Hypothalamus (tissue), 51 donors: ENCODE measurements at places on chromosomes 1 and 21.

DNA sequence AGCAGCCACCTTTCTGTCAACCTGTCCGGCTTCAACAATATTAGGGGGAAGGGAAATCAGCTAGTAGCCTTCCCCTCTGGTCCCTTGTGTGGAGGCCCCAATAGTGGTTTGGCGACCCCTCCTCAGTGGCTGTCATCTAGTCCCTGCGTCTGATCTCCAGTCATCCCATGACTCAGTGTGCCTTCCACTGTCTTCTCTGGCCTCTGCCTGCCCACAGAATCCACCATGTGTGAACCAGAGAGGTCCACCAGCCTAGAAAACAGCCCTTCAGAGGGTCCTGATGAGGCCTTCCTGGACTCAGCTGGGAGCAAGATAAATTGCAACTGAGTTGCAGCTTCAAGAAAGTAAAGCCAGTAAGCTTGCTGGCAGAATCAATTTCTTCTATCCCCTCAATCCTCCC, 3.8 kb upstream of the ATXN7L2 start:
- no peak for DNase-seq

GRCh38 chr1:26417111-26417759, 6.6 kb downstream of the LIN28A start:
- peak; percentile 3 for DNase-seq

DNA sequence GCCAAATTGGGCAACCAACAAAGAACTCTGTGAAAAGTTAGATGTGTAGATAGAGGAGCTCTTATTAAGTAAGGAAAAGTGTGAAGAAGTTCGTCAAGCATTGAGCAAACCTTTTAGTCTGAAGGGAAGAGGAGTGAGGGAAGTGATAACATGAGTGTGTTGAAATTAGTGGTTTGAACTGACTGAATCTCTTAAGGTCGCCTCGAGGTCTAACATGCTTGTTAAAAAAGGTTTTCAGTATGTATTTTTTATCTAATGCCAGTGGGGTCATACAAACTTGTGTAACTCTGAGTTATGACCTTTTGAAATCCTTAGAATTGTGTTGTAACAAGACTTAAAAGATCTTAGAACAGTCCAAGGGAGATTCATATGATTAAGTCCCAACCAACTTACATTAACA, 34.1 kb downstream of the SOAT1 start:
- DNase-seq: no peak

- DNase-seq: no peak
Measured at GRCh38 chr1:216632980-216633379, 90.2 kb downstream of the ESRRG start.

DNA sequence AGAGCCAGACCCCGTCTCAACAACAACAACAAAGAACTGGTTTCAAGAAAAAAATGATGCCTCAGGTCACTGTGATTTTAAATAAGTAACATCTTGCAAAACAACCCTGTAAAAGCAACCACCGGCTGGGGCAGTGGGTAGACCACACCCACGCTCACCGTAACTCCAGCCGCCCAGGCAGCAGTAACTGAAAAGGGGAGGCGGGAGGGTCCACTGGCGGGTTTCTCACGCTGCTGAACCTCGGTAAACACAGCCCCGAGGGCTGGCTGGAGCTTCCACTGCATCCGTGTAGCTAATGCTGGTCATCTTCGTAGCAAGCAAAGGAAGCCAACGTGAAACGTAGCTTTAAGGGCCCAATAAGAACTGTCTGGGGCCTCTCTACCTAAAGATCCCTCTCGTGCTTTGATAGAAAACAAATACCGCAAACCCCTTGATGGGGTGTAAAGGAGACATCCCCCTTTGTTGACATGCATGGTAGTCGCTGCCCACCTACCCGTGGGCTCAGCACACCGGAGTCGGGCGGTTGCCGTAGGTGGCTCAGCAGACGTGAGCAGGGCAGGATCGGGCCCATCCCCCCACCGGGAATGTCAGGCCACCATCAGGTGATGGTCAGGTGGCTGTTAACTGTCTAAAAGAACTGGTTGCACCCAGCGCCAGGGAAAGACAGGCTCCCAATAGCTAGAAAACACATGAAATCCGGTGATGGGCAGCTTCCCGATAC, 4.2 kb downstream of the C1orf159 start:
- no peak for DNase-seq

- no peak for DNase-seq
Measured at GRCh38 chr1:234843946-234844345, 234.0 kb upstream of the IRF2BP2 start.

DNA sequence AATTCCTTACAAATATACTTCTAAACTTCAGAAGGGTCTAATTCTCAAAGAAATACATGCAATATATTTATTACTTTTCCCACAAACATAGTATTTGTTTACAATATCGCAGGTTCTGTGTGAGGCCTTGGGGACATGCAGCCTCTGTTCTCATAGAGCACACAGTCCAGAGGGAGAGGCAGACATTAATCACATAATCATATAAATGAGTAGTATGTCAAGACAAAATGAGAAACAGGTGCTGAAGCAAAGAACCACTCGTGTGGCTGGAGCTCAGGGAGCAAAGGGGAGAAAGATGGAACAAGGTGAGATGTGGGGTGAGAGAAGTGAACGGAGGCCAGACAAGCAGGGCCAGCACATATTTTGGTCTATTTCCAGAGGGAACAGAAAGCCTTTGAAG, 26.4 kb upstream of the MAGI3 start:
- DNase-seq: no peak

DNA sequence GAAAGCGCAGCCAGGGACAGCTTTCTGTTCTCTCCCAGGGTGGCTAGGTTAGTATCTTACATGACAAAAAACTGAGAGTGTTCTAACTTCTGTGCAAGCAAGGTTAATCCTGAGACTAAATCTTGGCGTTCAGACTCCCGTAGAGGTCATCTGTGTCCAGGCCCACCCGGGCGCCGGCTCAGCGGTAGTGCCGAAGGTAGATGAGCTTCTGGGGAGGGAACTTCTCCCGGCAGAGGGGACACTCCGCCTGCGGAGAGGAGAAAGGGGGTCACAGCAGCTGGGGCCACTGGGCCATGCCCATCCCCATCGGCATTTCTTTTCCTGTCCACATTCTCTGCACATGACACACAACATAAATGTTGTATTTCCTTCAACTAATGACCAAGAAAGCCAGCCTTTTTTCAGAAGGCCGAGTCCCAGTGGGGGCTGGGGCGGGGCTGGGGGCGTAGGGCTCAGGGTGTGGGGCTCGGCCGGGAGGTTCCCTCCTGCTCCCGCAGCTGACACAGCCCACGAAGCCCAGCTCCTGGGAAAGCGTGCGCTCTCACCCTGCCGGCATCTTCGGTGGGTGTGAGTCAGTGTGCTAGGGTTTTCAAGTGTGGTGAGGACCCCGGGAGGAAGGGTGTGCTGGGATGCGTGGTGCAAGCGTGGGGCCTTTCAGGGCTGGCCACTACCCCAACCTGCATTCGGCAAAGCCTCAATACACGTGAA, 6.6 kb downstream of the PEX10 start:
- DNase-seq: no peak

DNA sequence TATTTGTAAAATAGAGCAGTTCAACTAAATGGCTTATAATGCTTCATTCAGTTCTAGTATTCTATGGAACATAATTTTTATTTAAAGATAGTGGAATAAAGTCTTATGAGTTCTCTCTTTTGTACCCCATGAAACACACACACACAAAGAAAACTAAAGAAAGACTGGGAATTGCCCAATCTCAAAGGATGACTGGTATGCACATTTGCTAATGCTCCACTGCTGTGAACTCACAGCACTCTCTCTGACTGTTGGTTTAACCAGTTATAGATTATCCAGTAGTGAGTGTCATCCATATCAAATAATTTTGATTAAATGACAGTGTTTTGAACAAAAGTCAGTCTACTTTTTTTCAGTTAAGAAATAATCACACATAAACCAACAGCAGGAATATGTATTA, 1082.4 kb upstream of the B3GALT2 start:
- DNase-seq: no peak

DNA sequence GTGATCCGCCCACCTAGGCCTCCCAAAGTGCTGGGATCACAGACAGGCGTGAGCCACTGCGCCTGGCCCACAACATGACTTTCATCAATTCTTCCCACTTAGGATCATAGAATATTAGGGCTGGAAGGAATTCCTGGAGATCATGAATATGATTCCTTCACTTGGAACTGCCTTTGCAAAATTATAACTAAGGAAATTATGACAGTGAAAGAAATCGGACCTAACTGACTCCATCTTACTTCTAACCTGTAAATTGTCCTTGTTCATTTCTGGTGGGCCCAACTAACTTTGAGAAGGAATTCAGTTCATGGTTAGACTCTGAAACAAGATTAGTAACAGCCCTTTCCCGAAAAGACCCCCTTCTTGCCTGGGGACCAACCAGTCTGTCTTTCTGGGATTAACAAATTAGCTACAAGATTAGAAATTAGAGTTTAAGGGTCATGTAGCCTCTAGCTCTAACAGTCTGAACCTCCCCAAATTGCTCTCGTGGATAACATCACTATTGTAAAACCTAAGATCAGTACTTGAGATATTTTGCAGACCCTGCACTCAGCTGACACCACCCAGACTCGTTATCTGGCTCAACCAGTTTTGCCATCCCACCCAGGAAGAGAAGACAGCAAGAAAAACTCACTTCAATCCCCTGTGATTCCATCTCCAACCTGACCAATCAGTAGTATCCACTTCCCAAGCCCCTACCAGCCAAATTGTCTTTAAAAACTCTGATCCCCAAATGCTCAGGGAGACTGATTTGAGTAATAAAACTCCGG, 14.7 kb downstream of the ZBTB8OS start:
- DNase-seq: no peak

DNA sequence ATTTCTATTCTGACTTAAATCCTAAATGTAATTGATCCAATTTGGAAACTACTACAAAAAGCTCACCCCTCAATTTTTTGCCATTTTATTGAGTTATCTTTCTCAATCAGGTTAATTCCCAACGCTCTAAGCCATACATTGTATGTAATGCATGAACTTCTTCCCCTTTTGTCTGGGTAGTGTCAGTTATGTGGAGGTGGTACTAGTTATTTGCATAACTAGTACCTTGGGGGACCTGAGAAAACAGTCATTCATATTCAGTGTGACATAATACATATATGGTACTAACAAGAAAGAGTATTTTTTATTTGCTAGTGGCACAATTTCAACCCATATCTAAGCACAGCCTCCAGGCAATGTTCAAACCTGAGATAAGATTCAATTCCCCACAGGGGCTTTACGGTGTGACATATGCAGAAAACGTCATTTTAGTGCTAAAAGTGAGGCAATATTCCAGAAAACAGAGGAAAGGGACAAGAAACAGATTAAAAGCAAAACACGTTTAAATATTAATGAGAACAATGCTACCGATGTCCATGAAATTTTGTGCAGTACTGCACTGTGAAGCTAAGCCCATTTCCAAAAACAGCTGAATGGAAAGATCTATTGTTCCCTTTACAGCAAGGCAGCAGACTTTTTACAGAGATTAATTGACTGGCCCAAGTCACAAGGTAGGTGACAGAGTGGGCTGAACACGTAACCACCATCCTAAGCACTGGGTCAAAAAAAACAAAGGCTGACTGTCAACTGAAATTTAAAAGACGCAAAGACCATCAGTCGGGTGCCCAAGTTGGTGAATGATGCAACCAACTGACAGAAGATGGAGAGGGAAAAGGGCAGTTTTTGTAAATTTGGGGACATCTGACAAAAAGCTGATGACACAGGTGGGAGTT, 1.4 kb downstream of the HLCS start:
- DNase-seq: no peak

DNA sequence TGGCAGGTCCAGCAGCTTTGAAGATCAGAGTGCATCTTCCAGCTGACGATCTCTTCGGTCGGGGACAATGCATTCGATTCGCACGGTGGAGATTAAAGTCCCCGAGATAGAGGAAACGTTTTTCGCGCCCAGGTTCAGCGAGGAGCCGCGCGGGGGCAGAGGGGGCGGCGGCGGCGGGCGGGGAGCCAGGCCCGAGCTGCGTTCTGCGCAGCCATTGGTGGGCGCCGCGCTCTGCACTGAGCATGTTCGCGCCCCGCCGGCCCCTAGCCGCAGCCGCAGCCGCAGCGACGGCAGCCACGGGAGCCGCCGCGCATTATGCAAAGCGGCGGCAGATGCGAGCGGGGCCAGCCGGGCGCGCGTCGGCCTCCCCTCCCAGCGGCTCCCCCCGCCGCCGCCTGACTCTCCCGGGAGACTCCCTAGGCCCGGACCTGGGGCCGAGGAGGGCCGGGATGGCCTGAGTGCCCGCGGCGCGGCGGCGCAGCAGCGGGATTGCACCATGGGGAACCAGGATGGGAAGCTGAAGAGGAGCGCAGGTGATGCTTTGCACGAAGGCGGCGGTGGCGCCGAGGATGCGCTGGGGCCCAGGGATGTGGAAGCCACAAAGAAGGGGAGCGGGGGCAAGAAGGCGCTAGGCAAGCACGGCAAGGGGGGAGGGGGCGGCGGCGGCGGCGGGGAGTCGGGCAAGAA, at the start of gene FMN2:
Gene FMN2, plus strand, starts transcription at position 270 of the 687 bp plus-strand sequence. Its CDS starts 227 bp downstream, at position 497.
- peak; percentile 52 for DNase-seq

GRCh38 chr21:42396799-42397745, 1.2 kb upstream of the TMPRSS3 start:
- DNase-seq: no peak

DNA sequence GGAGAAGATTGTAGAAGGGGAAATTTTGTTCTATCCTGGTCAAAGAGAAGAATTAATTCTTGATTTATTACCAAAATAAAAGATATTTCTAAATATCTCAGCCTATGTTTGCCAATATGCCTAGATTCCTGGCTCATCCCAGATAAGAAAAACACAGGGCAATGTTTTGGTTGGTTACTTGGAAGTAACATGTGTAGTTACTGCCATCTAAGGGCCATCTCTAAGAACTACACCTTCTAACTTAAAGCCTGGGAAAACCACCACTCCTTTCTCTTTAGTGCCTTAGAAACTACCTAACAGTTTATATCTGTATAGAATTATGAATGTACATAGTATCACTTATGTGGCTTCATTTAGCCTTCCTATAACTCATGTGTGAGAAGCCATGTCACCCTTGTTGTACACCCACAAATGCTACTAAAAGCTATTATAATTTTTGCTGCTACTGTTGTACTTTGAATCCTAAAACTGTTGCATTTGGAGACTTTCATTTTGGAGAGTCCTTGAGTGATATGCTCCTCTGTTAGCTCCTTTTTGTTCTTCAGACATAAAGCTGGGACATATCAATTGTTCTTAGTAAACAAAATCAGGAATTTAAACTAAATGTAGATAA, 4.5 kb downstream of the AIM2 start:
- DNase-seq: no peak

DNA sequence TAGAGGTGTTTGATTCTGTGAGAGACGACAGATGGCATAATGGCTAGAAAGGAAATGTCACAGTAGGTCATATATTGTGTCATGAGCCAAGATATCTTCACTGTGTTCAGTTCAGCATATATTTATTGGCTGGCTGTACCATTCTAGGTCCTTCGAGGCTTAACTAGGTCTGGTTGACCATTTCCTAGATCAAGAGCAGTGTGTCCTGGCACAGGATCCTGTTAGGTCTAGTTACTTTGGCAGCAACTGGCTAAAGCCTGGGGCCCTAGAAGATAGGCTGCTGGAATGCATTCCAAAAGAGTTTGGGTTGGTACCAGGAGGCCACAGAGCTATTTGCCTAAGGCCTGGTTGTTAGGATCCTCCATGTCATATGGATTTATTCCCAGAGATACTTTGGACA, 20.9 kb downstream of the ZBTB40 start:
- no peak for DNase-seq
